Kidney (tissue), 22 donors: ENCODE measurements at places on chromosomes 16 and 17. TPM values are rescaled to one million over a fixed set of nuclear protein-coding genes. Genes with fewer than 3 reads are reported as not detected.

TNFSF12 gene
- total RNA-seq = 48.0 TPM

- H3K27me3 ChIP-seq = no peaks in the 10 kb centered on the region
- H3K36me3 ChIP-seq = no peaks in the 10 kb centered on the region
- no peak overlapping the region for H3K4me3 ChIP-seq
- H3K4me1 ChIP-seq = no peaks in the 10 kb centered on the region
- no peak overlapping the region for H3K27ac ChIP-seq
Observed at GRCh38 chr17:12489325-12489724, 176.4 kb upstream of the MYOCD start.

DNA sequence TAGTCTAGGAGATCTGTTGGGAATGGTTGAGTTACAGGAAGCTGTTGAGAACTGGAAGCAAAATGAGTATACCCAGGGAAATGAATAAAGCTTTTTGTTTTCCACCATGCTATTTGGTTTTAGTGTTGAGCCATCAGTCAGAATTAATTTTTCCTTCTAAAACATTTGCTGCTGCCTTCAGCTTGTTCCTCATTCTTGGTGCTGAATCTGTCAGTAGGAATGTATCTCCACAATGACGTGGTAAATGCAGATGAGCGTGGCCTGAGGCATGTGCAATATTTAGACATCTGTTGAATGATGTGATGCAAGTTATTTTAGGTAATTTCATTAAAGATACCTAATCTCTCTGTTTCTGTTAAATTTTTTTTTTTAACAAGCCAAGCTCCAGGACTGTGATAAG is 10.9 kb downstream of the HAPSTR1 start:
- DNase-seq = no peak
- H3K36me3 ChIP-seq = peaks cover 16% of the 10 kb centered on the region
- no peak overlapping the region for H3K4me3 ChIP-seq

DNA sequence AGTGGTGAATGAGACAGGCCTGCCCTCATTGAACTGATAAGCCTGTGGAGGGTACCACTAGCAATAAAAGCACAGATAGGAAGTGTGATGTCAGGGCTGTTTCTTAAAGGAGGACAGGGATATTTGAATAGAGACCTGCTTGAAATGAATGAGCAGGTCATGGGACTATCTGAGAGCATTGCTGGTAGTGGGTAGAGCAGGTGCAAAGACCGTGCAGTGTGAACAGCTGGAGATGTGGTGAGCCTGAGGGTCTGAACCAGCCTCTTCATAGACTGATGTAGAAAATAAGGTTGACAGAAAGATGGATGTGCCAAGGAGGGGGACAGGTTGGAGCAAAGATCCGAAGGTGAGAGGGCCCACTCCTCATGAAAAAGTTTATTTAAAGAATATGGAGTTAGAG is 2.4 kb downstream of the NUP93 start:
- peaks cover 6% of the 10 kb centered on the region for H3K4me1 ChIP-seq
- no peak overlapping the region for H3K27ac ChIP-seq
- H3K27me3 ChIP-seq = no peaks in the 10 kb centered on the region
- no peak overlapping the region for H3K4me3 ChIP-seq

TVP23B gene
- total RNA-seq = 35.3 TPM

KRT40 gene
- total RNA-seq = not detected

- H3K36me3 ChIP-seq = no peaks in the 10 kb centered on the region
- H3K27me3 ChIP-seq = no peaks in the 10 kb centered on the region
- no peak for DNase-seq
- H3K27ac ChIP-seq = peak overlapping the region; percentile 26
Observed at GRCh38 chr17:19724501-19725420, 8.4 kb upstream of the SLC47A2 start.

E4F1 gene
- 26.0 TPM for total RNA-seq

GRCh38 chr16:71358464-71358998 is at the start of gene CALB2:
Gene CALB2, plus strand, starts transcription at chr16:71358723. Its CDS starts 70 bp downstream, at chr16:71358793.
- H3K27me3 ChIP-seq = peaks cover 3% of the 10 kb centered on the region
- no peaks in the 10 kb centered on the region for H3K4me1 ChIP-seq
- H3K36me3 ChIP-seq = no peaks in the 10 kb centered on the region
- DNase-seq = peak; percentile 84
- H3K4me3 ChIP-seq = peak within 1 kb of the TSS; percentile 35

GRCh38 chr17:67420994-67421393 is 43.9 kb downstream of the PITPNC1 start:
- no peak overlapping the region for H3K4me3 ChIP-seq
- H3K27me3 ChIP-seq = no peaks in the 10 kb centered on the region
- H3K36me3 ChIP-seq = no peaks in the 10 kb centered on the region
- no peak for DNase-seq
- H3K27ac ChIP-seq = no peak overlapping the region

ADAP2 gene
- total RNA-seq = 24.8 TPM

PARD6A gene
- 6.1 TPM for total RNA-seq

- DNase-seq = no peak
- H3K4me3 ChIP-seq = no peak overlapping the region
- H3K36me3 ChIP-seq = no peaks in the 10 kb centered on the region
- peaks cover 6% of the 10 kb centered on the region for H3K27me3 ChIP-seq
Observed at GRCh38 chr16:54277845-54278703, 8.5 kb downstream of the IRX3 start.

GRCh38 chr17:8557176-8557806 is 73.2 kb downstream of the MYH10 start:
- no peaks in the 10 kb centered on the region for H3K4me1 ChIP-seq
- no peak overlapping the region for H3K27ac ChIP-seq
- DNase-seq = no peak
- H3K27me3 ChIP-seq = no peaks in the 10 kb centered on the region
- no peak overlapping the region for H3K4me3 ChIP-seq

DNA sequence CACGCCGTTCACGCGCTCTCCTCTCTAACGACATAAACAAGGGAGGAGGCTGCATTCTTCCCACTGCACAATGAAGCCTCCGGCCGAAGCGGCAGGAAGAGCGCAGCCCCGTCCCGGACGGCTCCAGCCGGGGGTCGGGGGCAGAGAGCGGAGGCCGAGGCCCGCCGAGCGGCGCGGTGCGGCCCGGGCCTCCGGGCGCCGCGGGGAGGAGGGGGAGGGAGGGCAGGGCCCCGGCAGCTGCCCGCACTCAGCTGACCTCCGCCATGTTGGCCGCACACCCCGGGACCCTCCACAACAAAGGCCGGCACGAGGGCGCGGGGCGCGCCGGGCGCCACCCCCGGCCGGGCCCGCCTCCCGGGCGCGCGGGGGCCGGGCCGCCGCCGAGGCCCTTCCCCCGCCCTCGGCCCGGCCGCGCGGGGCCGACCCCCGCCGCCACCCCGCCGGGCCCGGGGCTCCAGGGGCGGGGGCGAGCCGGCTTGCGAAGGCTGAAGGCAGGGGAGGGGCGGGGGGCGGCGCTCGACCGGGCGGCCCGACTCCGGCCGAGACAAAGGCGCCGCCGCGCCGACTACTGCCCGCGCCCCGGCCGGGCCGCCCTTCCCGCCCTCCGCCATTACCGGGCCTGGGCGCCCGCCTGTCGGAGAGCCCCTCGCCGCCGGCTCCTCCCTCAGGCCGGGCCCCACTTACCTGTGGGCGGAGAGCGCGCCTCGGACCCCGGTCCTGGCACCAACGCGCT is 527 bp downstream of the SIAH1 start:
- no peaks in the 10 kb centered on the region for H3K36me3 ChIP-seq
- DNase-seq = peak; percentile 60
- H3K27me3 ChIP-seq = no peaks in the 10 kb centered on the region
- peaks cover 12% of the 10 kb centered on the region for H3K4me1 ChIP-seq

DNA sequence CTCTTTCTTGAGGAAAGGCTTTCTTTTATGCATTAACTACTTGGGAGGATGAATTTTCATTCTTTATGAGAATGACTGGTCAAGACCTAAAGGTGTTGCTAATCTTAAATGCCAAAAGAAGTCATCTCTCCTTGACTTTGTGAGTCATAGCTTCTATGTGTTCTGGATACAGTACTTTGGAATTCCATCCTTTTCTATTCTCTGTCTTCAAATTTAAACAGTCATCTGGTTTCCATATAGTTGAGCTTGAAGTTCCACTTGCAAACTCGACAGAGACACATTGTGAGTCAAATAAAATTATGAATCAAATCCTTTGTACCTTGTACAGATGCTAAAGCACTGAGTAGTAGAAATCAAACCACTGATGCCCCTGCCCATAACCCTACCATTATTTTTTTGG is 271.9 kb upstream of the PMFBP1 start:
- no peaks in the 10 kb centered on the region for H3K4me1 ChIP-seq
- no peak for DNase-seq
- H3K27ac ChIP-seq = no peak overlapping the region
- H3K27me3 ChIP-seq = no peaks in the 10 kb centered on the region
- H3K36me3 ChIP-seq = no peaks in the 10 kb centered on the region

GRCh38 chr17:2395258-2396181 is 5.3 kb downstream of the MNT start:
- peak overlapping the region; percentile 100 for H3K27ac ChIP-seq
- peak overlapping the region; percentile 48 for H3K4me3 ChIP-seq
- no peaks in the 10 kb centered on the region for H3K36me3 ChIP-seq
- H3K4me1 ChIP-seq = peaks cover 51% of the 10 kb centered on the region

DNA sequence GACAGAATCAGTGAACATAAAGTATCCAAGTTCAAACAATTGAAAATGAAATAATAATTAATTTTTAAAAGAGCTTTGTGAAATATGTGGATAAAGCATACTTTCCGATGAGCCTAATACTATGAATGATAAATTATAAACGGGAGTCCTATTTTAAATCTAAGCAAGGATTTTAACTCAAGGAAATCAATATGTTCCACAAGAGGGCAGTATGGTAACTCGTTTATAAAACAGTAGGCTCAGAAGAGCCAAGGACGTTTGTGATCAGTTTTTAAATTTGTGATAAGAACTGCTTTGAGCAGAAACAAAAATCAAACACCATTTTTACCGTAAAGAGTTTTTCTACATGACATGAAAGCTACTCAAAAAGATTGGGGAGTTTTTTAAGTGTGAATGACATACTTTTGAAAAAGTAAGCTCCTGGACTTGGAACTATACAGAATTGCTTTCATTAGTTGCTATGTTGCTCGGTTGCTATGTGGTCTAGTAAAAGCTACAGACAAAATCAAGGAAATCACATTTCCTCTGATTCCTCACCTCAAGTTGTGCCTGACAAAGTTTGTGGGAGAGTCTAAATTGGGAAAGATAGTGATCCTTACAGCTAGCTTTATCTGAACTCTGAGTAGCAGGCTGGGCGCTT is 11.8 kb upstream of the TEKT1 start:
- H3K36me3 ChIP-seq = no peaks in the 10 kb centered on the region
- no peak for DNase-seq
- no peak overlapping the region for H3K4me3 ChIP-seq
- peaks cover 2% of the 10 kb centered on the region for H3K27me3 ChIP-seq

DNA sequence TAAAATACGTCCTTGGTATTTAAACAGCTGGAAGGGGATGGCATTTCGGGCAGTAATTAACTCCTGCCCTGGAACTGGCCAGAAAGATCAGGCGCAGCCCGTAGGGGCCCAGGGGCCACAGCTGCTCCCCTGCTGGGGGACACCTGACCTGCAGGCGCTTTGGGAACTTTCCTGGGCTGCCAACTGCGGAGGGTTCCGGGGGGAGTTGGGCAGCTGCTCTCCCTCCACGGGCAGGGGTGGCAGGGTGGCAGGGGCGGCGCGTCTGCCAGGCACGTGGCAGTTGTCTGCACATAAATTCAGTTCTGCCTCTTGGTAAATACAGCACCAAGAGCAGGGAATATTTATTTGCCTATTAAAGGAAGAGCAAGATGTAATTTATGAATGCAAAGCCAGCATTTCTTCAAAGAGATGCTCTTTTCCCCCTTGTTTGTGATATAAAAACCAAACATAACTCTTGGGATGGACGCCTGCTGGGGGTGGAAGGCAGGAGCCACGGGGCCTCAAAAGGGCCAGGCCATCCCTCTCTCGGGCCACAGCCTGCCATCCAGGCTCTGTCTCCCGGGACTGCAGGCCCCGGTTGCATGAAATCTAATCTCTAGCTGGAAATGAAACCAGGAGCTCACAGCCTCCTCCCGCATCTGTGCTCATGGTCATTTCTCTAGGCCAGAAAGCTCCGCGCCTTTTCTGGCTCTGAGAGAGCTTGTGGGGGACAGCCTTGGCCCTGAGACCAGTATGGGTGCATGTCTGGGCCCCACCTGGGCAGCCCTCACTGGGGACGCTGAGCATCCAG is 29.9 kb upstream of the CHMP6 start:
- no peaks in the 10 kb centered on the region for H3K36me3 ChIP-seq
- H3K4me1 ChIP-seq = no peaks in the 10 kb centered on the region
- no peaks in the 10 kb centered on the region for H3K27me3 ChIP-seq
- peak; percentile 58 for DNase-seq
- H3K4me3 ChIP-seq = no peak overlapping the region

DNA sequence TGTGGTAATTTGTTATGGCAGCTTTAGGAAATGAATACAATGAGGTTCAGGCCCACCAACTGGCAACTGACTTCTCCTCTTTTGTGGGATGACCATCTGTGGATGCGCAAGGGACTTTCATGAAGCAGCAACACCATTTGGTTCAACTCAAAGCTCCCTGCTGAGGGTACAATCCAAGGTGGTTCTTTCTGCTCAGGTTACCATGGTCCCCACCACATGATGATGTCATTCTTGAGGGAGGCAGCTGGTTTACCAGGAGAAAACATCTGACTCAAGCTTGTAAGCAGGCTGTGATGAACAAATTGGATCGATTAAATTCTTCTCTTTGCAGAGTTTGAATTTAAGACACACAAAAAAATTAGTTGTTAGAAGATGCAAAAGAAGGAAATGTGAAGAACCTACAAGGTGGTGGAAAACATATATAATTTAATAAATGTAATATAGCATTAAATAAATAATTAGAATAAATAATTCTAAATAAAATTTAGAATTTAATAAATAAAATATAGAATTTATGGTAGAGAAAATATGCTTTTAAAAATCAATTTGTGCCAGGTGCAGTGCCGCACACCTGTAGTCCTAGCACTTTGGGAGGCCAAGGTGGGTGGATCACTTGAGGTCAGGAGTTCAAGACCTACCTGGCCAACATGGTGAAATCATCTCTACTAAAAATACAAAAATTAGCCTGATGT is 67.6 kb upstream of the ANKFN1 start:
- no peaks in the 10 kb centered on the region for H3K27me3 ChIP-seq
- DNase-seq = no peak
- no peaks in the 10 kb centered on the region for H3K36me3 ChIP-seq
- H3K4me1 ChIP-seq = no peaks in the 10 kb centered on the region
- H3K27ac ChIP-seq = no peak overlapping the region

KRTAP9-4 gene
- not detected for total RNA-seq

DNA sequence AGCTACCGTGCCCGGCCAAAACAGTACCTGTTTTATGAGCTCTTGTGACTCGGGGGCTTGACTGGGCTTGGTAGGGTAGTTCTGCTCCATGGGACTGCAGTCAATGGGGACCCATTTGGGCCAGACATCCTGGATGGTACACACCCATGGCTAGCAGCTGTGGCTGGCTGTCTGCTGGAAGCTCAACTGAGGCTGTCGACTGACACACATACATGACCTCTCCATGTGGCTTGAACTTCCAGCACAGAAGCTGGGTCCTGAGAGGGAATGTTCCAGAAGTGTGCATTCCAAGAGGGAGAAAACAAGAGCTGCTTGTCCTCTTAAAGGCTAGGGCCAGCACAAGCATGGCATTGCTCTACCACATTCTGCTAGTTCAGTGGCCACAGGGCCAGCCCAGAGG is 14.9 kb upstream of the NKD1 start:
- H3K36me3 ChIP-seq = no peaks in the 10 kb centered on the region
- H3K4me1 ChIP-seq = no peaks in the 10 kb centered on the region
- H3K4me3 ChIP-seq = no peak overlapping the region
- DNase-seq = peak; percentile 2

GRCh38 chr16:67441907-67442306 is 11.0 kb downstream of the HSD11B2 start:
- no peak overlapping the region for H3K4me3 ChIP-seq
- DNase-seq = no peak
- H3K36me3 ChIP-seq = peaks cover 21% of the 10 kb centered on the region

GRCh38 chr17:33091271-33091670 is 99.6 kb downstream of the SPACA3 start:
- H3K27me3 ChIP-seq = no peaks in the 10 kb centered on the region
- no peak for DNase-seq
- no peaks in the 10 kb centered on the region for H3K36me3 ChIP-seq
- no peak overlapping the region for H3K27ac ChIP-seq
- no peaks in the 10 kb centered on the region for H3K4me1 ChIP-seq

PPP1R1B gene
- total RNA-seq = 31.1 TPM
